ENCODE measurements at places on chromosomes 13 and 19.

GRCh38 chr13:113759525-113760137 is 605 bp downstream of the TMEM255B start:
- no peak for DNase-seq

- no peak for DNase-seq
Observed at GRCh38 chr13:91647361-91647990, 249.1 kb downstream of the GPC5 start.

DNA sequence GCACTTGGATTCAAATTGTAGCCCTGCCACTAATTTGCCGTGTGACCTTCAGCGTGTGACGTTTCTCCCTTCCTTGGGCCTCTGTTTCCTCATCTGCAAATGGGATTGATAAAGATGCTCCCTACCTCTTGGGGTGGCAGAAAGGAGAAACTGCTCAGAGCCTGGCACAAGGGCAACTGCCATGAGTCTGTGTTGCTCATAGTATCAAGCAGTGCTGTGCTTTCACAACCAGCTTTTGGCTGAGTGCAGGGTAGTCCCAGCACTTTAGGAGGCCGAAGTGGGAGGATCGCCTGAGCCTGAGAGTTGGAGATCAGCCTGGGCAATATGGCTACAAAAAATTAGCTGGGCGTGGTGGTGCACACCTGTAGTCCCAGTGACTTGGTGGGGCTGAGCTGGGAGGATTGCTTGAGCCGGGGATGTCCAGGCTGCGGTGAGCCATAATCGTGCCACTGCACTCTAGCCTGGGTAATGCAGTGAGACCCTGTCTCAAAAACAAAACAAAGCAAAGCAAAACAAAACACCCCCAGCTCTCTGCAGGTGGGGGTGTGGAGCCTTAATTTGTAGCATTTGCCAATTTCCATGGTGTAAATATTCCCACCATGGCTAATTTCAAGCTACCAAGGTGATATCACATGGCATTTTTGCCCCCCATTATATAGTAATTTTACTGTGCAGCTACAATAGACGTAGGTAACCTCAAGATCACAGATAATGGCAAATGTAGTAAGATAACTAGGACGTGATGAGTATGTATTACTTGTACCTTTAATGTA is 1.6 kb upstream of the MARK4 start:
- DNase-seq, result no peak

DNA sequence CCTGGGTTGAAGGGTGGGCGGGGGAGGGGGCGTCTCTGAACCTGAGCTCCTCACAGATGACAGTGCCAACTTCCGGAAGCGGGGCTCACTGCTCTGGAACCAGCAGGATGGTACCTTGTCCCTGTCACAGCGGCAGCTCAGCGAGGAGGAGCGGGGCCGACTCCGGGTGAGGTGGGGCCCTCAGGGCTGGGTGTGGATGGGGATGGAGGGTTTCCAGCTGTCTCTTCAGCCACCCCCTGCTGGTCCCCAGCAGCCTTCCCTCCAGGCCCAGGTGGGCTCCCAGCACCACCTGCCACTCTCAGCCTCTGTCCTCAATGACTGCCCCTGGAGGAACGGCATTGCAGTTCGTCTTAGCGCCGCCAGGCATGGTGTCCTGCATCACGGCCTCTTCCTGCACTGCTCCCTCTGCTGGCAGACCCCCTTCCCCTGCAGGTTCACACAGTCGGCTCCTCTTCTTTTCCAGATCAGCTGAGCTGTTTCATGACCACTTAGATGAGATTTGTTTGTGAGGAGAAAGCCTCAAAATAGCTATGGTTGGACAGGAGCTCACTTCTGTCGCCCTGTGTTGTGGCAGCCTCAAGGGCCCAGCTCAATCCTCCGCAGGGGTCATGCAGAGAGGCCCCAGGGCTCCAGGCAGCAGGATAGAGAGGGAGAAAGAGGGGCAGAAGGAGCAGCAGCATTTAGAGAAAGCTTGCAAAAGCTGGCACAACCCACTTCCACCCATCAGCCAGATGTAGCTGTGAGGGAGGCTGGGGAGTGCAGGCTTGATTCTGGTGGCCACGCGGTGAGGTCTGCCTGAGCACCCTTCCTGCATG is 2.5 kb upstream of the GARIN5A start:
- no peak for DNase-seq

DNA sequence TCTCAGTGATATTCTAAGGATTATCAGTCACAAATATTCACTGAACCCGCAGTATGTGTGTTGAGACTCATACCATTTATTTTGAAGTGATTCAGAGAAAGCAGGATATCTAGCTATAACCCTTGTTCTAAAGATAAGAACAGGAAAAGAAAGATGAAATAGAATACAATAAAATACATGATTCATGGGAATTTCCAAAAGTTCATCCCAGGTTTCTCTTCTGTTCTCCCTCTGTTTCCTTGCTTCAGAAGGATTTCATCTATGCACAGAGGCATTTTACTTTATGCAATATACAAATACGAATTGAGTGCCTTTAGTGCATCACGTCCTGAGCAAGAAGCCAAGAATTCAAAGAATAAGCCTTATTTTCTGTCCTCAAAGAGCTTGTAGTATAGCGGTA is 274.4 kb upstream of the GPC6 start:
- no peak for DNase-seq

- no peak for DNase-seq
Observed at GRCh38 chr13:48448959-48449614, 36.2 kb upstream of the LPAR6 start.

DNA sequence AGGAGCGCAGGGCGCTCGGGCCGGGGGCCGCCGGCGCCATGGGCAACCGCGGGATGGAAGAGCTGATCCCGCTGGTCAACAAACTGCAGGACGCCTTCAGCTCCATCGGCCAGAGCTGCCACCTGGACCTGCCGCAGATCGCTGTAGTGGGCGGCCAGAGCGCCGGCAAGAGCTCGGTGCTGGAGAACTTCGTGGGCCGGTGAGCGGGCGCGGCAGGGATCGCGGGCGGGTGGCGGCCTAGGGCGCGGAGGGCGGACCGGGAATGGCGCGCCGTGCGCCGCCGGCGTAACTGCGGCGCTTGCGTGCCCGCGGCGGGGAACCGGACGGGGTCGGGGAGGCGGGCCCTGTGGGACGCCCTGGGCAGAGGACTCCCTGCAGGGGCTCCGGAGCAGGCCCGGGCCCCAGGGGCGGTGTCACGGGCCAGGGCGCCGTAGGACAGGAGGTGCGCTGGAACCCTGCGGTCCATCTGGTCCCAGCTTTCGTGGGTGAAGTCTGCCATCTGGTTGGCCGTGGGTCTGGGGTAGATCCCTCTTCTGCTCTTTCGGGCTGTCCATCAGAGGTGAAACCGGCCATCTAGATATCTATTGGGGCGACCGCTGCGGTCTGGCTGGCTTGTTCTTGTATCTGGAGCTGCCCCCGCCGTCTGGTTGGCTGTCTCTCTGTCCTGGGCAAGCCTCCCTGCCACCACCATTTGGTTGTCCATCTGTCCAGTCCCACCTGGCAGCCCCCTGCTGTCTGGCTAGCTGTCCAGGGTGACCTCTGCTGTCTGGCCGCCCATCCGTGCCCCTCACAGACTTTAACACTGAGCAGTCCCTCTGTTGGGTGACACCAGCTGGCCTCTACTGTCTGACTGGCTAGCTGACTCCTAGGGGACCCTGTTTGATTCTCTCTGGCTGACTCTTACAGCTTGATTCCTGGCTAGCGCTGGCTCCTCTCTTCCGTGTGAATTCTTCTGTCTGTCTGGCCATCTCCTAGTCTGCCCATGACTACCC is 622 bp downstream of the DNM2 start:
- DNase-seq, result peak; percentile 20
